ENCODE measurements at places on chromosomes 2 and 18.
A peak's percentile ranks its signal among the peaks of the same experiment; 100 is the strongest.

- DNase-seq = peak; percentile 78
Measured at GRCh38 chr2:8678731-8679566, 2.9 kb upstream of the ID2 start.

GRCh38 chr2:196360650-196361049 is 189.3 kb upstream of the STK17B start:
- DNase-seq = no peak

DNA sequence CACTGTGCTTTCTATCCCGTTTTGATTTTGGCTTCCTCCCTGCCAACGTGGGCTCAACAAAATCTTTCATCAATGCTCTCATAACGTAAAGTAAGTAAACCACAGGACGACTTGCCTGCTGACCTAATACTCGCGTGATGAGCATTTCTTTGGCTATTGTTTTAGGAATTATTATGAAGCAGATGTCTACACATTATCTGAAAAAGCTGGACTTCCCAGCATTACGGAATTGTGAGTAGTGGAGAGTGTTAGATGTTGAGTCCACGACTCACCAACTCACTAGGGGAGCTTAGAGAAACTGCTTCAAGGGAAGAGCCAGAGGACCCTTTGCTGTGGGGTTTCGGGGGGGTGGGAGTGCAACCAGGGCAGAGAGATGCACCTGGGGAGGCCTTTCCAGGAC is 21.9 kb downstream of the HJURP start:
- no peak for DNase-seq

GRCh38 chr2:70233926-70234325 is 14.5 kb downstream of the TIA1 start:
- DNase-seq = no peak

GRCh38 chr2:111692311-111692710 is 191.7 kb downstream of the ANAPC1 start:
- DNase-seq = no peak

- no peak for DNase-seq
Measured at GRCh38 chr2:133371286-133371685, 197.0 kb downstream of the NCKAP5 start.

DNA sequence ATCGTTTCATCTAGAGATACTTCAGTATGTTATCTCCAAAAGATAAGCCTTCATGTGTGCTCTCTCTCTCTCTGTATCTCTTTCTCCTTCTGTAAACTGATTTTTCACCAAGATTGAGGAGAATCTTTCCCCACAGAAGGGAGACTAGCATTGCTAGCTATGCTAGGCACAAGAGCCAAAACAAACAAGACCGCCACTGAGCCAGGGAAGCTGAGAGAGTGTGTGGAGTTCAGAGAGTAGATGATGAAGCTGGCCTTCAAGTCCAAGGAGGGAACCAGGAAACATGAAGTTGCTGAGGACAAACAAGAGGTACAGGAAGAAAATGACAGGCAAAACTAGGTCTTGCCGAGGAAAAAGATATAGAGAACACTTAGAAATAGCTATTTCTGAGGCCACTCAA is 23.4 kb downstream of the DAPL1 start:
- DNase-seq = no peak
